ENCODE measurements at places on chromosomes 13 and 19. TPM values are rescaled to one million over a fixed set of nuclear protein-coding genes. Genes with fewer than 3 reads are reported as not detected.

- no peak for DNase-seq
Observed at GRCh38 chr13:43307921-43308433, 284.6 kb downstream of the DNAJC15 start.

- no peak for DNase-seq
Observed at GRCh38 chr19:55303477-55303876, 19.7 kb downstream of the BRSK1 start.

DNA sequence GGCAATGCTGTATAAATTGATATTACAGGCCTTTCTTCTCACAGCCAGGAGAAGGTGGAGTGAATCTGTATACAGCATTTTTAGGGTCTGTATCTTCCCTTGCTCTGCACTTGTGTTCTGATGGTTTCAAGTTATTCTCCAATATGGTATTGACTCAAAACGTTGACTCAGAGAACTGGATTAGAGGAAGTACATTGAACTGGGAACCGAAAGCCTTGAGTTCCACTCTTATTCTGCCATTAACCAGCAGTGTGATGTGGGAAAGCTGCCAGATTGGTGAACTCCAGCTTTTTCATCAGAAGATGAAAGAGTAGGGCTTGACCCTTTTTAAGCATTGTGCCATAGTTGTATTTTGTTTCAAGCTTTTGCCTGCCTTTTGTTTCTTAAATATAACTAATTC is 167.7 kb downstream of the SPRY2 start:
- no peak for DNase-seq

DNA sequence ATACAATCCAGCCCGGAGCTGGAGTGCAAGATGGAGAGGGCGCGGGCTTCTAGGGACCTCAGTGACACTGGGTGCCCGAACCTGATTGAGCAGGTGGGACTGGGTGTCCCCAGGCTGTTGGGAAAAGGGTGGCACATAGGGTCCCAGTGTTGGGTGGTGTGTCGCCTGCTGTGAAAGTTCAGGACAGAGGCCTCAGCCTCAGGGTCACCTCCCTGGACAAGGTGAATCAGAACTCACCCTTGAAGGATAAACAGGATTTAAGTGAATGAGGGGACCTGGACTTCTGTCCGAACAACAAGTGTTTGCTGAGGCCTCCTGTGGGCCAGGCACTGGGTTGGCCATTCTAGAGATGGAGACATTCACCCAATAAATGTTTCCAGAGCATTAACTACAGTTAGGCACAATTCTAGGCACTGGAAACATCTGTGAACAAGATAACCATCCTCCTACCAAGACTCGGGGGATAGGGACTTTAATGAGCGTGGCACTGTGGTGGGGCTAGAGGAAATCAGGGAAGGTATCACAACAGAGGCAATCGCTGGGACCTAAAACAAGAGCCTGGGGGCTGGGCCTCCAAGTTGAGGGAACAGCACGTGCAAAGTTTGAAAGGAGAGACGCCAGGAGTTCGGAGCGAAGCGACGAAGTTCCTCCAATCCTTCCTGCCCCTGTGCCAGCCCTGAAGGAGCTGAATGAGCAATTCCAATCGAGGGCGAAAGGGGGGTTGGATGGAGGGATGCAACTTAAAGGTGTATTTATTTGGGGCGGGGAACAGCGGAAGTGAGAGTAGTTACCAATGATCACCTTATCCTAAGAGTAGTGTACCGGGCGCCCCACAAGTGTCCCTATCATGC is 921 bp upstream of the POLD1 start:
- no peak for DNase-seq

DNA sequence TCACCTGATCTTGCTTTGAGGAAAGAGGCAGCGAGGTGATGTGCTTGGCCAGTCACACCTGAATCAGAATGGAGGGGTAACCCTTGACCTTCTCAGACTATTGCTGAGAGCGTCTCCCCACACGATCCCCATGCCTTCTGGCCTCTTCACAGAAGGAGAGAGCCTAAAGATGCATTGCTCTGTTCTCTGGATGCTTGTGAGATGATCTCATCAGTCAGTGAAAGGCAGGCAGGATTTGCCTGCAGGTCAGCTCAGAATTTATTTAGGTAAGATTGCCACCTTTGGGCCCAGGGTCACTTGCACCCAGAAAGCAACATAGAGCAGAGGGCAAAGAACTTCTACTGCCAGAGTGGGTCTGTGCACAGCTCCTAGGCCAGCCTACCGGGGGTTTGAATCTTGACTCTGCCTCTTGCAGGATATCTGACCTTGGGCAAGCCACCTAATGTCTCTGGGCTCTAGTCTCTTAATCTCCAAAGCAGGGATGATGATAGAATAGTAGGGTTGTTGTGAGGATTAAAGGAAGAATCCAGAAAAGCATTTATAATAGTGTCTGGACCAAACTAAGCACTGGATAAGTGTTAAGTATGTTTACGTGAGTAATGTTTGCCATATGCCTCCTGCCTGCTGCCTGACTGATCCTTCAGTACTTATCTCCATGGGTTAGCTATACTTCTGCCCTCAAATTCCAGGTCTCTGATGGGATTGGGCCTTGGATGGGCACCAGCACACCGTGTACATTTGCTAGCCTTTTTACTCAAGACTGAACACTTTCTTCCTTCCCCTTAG is 8.4 kb upstream of the FLT1 start:
- DNase-seq: no peak

- DNase-seq: no peak
Observed at GRCh38 chr13:85616275-85616674, 182.9 kb downstream of the SLITRK6 start.

Gene ATP4B
- not detected for total RNA-seq

DNA sequence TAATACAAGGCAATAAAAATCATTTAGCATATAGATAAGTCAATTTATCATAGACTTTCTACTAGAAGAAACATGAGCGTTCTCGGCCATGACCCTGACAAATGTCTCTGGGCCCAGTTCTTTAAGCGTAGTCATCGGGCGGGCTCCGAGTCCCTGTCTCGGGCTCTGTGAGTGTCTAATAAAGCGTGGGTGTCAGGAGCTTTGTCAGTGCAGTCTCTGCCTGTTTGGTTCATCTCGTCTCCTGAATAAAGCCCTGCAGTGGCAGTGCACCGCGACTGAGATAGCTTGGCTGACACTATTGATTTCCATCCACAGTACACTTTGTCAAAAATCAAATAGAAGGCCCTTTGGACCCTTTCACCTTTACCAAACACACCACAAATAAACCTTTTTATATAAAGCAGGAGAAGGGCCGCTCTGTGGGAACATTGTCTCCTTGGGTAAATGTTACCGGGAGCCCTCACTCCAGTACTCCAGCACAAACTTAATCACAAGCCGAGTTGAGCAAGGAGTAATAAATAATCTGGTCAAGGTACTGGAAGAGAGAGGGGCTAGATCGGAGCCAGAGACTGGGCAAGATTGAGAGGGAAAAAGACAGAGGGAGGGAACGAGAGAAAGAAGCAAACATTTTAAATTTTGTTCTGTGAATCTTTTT is 368.2 kb upstream of the TSHZ3 start:
- DNase-seq: no peak

DNA sequence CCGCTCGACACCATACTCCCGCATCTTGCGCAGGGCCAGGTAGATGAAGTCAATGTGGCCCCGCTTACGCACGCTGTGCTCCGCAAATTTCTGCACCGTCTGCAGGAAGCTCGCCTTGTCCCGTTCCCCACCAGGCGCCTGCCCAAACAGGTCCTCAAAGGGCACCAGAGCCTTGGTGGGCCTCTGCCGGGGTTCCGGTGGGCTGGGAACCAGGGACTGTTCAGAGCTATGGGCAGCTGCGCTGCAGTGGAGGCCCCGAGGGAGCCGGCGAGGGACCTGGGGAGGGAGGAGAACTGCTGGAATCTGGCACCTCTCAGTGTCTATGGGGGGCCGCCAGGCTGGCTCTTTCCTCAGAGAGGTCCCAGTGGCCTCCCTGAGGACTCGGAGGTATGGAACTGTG is 8.3 kb upstream of the ZNF653 start:
- no peak for DNase-seq

Gene PEAK3
- total RNA-seq: 0.11 TPM

Gene RGS9BP
- 0.89 TPM for total RNA-seq

Gene ADAMTS10
- 66.0 TPM for total RNA-seq

GRCh38 chr13:84655677-84656076 is 773.4 kb upstream of the SLITRK1 start:
- DNase-seq: no peak

- DNase-seq: no peak
Observed at GRCh38 chr13:112781287-112781686, 91.4 kb downstream of the ATP11A start.

Gene CEACAM7
- not detected for total RNA-seq

Gene SIGLEC10
- not detected for total RNA-seq

GRCh38 chr19:52599241-52599640 is 29.2 kb downstream of the ZNF701 start:
- DNase-seq: no peak

Gene EPS8L1
- total RNA-seq: 1.6 TPM

- DNase-seq: no peak
Observed at GRCh38 chr13:30477346-30478195, 11.8 kb upstream of the HMGB1 start.

DNA sequence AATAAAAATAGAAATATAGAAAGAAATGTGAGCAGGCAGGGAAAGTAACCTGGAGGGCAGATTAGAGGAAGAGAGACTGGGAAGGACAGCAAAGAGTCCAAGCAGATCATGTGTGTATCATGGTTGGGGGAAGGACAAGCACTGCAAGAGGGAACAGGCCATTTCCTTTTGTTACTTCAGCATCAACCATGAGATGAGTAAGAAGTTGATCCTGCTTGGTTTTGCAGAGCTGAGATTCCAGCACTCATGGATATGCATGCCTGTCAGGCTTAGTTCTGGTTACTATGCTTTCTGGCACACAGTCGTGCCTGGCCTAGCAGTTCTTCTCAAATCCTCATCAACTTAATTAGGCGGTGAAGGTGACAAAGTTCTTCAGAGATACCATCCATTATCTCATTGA is 18.1 kb downstream of the NALCN start:
- no peak for DNase-seq

GRCh38 chr19:44660081-44660480 is 11.2 kb upstream of the CEACAM19 start:
- no peak for DNase-seq

GRCh38 chr19:55087542-55087901 is 11.9 kb downstream of the EPS8L1 start:
- no peak for DNase-seq

DNA sequence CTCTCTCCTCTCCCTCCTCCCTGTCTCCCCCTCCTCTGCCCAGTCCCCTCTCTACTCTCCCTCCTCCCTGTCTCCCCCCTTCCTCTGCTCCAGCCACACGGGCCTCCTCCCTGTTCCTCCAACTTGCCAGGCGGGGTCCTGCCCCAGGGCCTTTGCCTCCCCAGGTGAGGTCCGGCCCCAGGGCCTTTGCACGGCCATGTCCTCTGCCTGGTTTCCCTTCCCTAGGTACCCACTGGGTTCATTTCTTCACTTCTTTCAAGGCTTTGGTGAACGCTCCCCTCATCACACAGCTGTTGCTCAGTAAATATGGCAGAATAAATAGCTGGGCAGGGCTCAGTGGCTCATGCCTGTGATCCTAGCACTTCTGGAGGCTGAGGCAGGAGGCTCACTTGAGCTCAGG is 21.2 kb downstream of the MISP start:
- DNase-seq: no peak

DNA sequence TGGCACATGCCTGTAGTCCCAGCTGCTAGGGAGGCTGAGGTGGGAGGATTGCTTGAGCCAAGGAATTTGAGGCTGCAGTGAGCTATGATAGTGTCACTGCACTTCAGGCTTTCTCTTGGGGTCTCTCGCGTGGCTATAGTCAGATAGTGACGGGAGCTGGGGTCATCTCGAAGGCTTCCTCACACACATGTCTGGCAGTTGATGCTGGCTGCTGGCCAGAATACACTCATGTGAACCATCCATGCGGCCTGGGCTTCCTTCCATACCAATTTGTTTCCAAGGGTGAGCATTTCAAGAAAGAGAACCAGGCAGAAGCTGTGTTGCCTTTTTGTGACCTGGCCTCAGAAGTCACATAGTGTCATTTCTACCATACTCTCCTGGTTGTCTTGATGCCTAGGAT is 26.4 kb downstream of the LEUTX start:
- no peak for DNase-seq

DNA sequence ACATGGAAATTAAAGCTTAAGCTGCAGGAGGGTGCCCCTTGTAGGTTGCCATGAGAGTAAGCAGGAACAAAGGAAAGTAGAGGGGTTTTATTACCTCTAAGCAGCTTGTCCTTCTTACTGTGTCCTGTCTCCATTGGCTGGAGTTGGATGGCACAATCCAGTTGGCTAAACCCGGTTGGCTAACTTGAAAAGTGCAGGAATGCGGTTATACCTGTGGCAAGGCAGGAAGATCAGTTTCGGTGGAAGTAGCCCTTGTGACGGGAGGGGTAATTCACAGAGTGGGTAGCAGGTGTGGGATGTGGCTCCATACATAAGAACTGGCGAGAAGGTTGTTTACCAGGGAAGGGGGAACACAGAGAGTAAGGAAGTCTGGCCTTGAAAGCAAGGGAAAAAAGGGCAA is 3.2 kb downstream of the ZNF726 start:
- no peak for DNase-seq

- DNase-seq: no peak
Observed at GRCh38 chr19:2033825-2034159, 17.3 kb downstream of the MKNK2 start.

- DNase-seq: no peak
Observed at GRCh38 chr13:37835392-37835791, 34.2 kb downstream of the TRPC4 start.

GRCh38 chr13:72180253-72180952 is 313.4 kb upstream of the DACH1 start:
- DNase-seq: no peak

DNA sequence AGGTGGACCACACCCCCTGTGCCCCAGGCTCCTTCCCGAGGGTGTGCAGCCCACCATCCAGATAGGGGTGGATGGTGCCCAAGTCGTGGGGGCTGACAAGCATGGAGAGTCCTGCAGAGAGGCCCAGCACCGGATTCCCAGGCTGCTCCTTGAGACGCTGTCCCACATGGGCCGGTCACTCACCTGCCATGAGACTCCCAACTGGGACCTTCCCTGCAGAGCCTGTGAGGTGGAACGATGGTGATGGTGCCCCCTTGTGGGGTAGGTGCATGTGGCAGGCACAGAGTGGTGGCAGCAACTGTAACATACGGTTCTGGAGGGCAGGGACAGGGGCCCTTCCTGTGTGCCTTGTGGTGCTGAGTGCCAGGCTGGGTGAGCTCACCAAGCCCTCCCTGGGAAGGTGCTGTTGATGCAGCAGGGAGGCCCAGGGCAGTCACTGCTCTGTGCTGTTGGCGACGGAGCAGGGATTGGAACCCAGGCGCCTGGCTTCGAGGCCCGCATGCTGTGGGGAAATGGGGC is 33.1 kb downstream of the PPP1R37 start:
- peak; percentile 55 for DNase-seq

- DNase-seq: no peak
Observed at GRCh38 chr13:42580644-42581043, 6.7 kb downstream of the TNFSF11 start.

- DNase-seq: no peak
Observed at GRCh38 chr19:31995546-31995945, 349.9 kb upstream of the ZNF507 start.

GRCh38 chr19:6092329-6093286 is 17.7 kb downstream of the RFX2 start:
- no peak for DNase-seq

Gene SERP2
- not detected for total RNA-seq

DNA sequence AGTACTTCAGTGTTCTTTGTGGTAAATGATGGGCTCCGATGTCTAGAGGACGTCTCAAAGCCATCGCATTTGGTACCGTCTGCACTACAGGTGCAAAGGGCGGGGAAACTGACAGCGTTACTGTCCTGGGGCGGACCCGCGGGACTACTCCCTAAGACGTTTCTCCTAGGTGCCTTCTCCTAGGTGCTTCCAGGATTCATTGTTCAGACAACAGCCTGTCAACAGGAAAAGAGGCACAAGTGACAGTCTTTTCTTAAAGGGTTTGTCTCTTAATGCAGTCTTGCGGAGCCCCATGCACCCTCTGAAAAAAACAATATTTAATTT is 1.4 kb downstream of the SERTM1 start:
- no peak for DNase-seq

Gene KLK12
- total RNA-seq: not detected
